Left cardiac atrium (tissue), 4 donors: ENCODE measurements at places on chromosomes 5 and 9. TPM values are rescaled to one million over a fixed set of nuclear protein-coding genes. Genes with fewer than 3 reads are reported as not detected.

DNA sequence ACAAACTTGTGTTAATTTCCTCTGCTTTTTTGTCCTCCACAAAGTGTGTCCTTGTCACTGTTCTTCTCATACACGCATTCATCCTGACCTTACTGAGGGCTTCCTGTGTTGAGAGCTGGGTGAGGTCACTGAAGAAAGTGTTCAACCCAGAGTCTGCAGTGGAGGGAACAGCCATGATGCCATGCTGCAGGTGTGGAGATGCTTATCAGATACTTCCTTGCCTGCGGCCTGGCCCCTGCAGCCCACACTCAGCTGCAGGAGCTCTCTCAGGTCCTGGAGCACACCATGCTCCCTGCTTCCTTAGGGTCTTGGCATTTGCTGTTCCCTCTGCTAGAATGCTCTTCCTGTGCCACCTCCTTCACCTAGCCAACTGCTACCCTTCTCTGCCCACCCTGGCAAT, 108.1 kb upstream of the SPRY4 start:
- DNase-seq, result no peak

DNA sequence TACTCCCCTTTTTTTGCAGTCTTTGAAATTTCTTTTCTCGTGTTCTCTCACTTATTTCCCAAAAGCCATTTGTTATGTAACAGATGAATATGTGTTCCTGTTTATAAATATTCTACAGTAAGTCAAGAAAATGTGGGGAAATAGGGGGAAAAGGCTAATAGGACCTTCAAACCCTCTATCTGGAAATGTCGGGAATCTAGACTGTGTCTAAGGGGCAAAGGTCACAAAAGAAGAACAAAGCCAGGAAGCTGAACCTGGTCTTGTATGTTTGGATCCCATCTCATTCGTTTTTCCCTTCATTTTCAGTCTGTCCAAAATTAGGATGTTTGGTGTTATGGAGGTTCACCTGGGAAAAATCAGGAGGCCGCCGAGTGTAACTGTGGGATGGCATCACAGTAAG, 490.3 kb downstream of the NR2F1-AS1 start:
- no peak for DNase-seq

GRCh38 chr9:112028242-112029221, 131.9 kb downstream of the UGCG start:
- no peak for DNase-seq

The IRGM gene
- not detected for total RNA-seq

The OR5C1 gene
- total RNA-seq, result not detected
